Lower leg skin (tissue), 4 donors: ENCODE measurements at places on chromosomes 3 and 15. TPM values are rescaled to one million over a fixed set of nuclear protein-coding genes. Genes with fewer than 3 reads are reported as not detected.
A peak's percentile ranks its signal among the peaks of the same experiment; 100 is the strongest.

DNA sequence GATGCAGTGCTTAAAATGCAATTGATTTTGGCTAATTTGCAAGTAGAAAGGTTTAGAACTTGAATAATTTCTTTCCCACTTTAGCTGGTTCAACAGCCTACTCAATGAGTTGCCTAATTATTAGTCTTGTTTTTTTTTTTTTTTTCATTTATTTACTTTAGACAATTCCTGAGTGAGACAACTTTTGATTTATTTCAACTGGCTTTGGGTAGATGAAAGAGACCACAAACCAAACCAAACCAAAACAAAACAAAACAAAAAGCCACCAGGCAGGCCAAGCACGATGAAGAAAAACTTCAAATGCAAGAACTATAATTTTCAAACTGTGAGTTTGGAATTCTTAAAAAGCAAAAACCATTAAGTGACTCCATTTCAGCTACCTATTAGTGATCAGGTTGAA is 469.9 kb downstream of the GBE1 start:
- DNase-seq = no peak

GRCh38 chr3:37984051-37984450 is 6.5 kb upstream of the VILL start:
- DNase-seq = no peak

GRCh38 chr15:41966920-41967465 is 5.4 kb downstream of the EHD4 start:
- DNase-seq = no peak

GRCh38 chr3:71673486-71673885 is 51.7 kb downstream of the EIF4E3 start:
- no peak for DNase-seq

GRCh38 chr3:16406579-16406978 is 106.9 kb downstream of the RFTN1 start:
- DNase-seq = no peak

GRCh38 chr3:27859821-27860220 is 137.7 kb upstream of the EOMES start:
- no peak for DNase-seq

- no peak for DNase-seq
Observed at GRCh38 chr3:24476871-24477656, 17.6 kb downstream of the THRB start.

DNA sequence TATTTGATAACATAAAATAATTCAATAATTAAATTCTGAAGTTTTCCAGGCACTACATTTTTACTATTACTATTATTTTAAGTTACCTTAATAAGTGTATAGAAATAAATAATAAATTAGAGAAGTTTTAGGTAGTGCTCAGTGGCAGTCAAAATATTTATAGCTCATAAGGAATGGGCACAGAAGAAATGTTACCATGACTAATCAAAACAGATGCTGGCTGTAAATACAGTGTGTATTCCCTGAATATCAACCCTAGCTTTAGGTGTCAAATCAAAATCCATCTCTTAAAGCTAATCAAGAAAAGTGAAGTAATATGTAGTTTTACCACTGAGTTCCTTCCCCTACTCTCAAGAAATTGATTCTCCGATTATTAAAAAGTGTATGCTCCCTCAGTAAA is 35.5 kb downstream of the ZBTB20 start:
- no peak for DNase-seq

GRCh38 chr3:126113733-126114442 is 30.0 kb upstream of the SLC41A3 start:
- peak; percentile 59 for DNase-seq

DNA sequence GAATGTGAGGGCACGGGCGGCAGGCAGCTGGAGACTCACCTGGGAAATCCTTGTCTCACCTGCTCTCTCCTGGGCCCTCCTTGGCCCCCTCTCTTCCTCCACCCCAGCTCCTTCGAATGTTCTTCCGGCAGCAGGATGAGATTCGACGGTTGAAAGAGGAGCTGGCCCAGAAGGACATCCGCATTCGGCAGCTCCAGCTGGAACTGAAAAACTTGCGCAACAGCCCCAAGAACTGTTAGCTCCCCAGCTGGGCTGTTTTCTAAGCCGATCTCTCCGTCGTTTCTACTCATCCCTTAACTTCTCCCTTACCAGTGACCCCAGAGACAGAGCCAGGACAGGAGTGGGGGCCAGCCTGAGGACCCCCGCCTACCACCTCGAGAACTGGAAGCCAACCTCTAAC is 95.0 kb downstream of the ANP32A start:
- no peak for DNase-seq

DNA sequence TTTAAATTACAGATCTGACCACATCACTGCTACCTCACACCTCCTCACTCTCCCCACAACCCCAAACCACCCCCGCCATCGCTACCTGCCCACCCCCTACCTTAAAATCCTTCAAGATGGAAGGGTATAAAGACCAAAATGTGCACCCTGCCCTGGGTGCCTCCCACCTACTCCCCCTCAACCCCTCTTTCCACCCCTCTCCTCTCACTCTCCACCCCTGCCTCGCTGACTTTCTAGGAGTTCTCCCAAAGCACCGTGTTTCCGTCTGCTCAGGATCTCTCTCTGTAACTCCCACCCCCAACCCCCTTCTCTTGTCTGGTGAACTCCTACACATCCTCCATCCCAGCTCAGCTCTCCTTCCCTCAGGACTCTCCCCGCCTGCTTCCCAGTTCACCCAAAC is 69.1 kb downstream of the MEGF11 start:
- DNase-seq = peak; percentile 42

DNA sequence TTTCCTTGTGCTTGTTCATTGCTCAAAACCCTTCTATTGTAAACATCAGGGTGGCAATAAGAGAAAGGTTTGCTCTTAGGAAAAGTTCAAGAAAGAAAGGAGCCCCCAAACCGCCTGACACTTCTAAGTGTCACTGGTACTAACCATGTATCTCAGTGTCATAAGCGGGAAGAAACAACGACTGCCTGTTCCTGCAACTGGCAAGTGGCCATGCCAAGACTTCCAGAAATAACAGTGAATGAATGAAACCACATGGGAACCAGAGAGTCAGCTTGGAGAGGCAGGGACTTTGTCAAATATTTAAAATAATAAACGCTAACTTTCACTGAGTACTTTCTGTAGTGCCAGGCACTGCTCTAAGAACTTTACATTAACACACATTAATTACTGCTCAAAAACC is 1.1 kb downstream of the PLSCR2 start:
- peak; percentile 79 for DNase-seq

The HAUS2 gene
- total RNA-seq = 23.4 TPM

The DNAH12 gene
- 0.03 TPM for total RNA-seq

The CPNE9 gene
- total RNA-seq = 0.62 TPM

The HYAL1 gene
- 35.5 TPM for total RNA-seq

The ACTRT3 gene
- total RNA-seq = 0.25 TPM
